Spinal cord (tissue), 10 donors: ENCODE measurements at places on chromosomes 12 and 14.
A peak's percentile ranks its signal among the peaks of the same experiment; 100 is the strongest.

DNA sequence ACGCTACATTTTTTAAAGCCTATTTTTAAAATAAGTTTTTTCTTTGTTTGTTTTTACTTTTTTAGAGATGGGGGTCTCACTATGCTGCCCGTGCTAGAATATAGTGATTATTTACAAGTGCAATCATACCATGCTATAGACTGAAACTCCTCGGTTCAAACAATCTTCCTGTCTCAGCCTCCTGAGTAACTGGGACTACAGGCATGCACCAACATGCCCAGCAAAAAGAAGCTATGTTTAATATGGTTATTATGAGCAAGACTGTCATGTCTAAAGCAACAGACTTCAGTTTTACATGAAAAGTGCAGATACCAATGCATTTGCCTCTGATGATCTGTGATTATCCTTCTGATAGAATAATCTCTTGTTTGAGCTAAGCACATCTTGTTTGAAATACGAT lies 45.6 kb upstream of the SGPP1 start:
- no peak for DNase-seq

- no peak for DNase-seq
Measured at GRCh38 chr14:65303899-65304222, 108.7 kb upstream of the FUT8 start.

DNA sequence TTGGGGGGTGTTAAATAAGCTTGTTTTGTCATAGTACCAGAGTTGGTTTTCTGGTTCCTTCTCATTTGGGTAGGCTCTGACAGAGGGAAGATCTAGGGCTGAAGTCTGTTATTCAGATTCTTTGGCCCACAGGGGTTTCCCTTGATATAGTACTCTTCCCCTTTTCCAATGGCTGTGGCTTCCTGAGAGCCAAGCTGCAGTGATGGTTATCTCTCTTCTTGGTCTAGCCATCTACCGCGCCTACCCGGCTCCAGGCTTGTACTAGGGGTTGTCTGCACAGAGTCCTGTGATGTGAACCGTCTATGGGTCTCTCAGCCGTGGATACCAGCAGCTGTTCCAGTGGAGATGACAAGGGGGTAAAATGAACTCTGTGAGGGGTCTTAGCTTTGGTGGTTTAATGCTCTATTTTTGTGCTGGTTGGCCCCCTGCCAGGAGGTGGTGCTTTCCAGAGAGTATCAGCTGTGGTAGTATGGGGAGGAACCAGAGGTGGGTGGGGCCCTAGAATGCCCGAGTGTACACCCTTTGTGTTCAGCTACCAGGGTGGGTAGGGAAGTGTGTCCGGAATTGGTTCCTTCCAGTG lies 209.7 kb downstream of the GPHN start:
- DNase-seq, result no peak

DNA sequence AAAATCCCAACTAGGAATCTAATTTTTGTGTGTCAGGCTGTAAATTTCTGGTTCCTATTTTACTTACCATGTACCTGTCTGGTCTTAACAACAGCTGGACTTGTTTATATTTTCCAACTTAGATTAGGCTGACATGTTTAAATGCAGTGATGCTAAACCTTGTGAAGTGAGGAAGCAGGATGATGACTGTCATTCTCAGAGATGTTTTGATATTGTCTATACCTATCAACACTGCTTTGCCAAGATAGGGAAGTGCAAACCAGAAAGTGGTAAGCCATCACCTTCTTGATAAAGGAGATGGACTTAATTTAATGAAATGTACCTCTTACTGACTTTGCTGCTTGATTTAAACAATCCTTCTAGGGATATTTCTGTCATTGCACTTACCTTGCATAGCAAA lies 2.1 kb downstream of the BICD1 start:
- DNase-seq, result no peak

GRCh38 chr14:68854421-68854820 lies 61.6 kb upstream of the ZFP36L1 start:
- DNase-seq, result no peak

DNA sequence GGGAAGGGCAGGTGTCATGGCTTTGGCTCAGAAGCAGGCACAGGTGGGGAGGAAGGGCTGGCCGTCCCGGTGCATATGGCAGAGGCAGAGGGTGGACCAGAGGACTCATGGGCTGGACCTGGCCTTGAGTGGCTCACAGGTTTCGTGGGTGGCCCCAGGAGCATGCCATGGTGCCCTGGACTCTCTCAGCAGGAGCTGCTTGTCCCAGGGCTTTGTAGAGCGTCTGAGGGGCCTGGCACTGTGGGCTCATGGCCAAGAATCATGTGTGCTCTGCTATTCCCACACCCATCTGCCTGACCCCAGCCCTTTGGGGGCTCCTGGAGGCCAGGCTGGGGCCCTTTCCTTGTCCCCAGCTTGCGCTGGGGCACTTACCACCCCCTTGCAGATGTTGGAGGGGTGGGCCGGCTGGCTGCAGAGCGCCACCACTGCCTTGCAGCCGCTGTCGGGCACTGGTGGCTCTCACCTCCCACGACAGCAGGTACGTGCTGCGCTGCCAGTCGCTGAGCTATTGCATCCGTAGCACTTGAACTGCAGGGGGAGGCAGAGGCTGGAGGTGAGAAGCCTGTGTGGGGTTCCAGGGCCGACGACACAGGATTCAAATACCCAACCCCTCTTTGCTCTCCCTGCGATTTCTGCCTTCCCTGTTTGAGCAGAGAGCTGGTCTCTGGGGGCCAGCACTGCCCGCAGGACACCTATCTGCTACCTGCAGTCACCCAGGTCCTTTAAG lies 187.4 kb upstream of the PRMT8 start:
- no peak for DNase-seq

- DNase-seq, result no peak
Measured at GRCh38 chr12:121576851-121577391, 3.9 kb downstream of the KDM2B start.

- no peak for DNase-seq
Measured at GRCh38 chr12:92639017-92639416, 63.8 kb upstream of the PLEKHG7 start.

- no peak for DNase-seq
Measured at GRCh38 chr12:123873793-123874192, 98.8 kb downstream of the CCDC92 start.

DNA sequence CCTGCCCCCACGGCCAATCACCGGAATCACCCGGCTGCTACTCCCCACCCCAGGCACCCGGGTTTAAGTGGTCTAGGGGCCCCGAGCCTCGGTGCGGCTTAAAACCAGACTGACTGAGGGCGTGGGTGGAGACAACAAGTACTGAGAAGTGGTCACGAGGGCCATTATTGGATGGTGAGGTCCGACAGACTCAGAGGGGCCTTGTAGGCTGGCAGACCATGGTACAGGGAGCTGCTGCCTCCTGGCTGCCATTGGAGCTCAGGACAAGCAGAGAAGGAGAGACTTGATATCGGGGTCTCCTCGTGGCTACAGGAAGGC lies 54.1 kb downstream of the FBRSL1 start:
- DNase-seq, result no peak

- DNase-seq, result no peak
Measured at GRCh38 chr12:130452546-130452945, 114.9 kb downstream of the PIWIL1 start.

DNA sequence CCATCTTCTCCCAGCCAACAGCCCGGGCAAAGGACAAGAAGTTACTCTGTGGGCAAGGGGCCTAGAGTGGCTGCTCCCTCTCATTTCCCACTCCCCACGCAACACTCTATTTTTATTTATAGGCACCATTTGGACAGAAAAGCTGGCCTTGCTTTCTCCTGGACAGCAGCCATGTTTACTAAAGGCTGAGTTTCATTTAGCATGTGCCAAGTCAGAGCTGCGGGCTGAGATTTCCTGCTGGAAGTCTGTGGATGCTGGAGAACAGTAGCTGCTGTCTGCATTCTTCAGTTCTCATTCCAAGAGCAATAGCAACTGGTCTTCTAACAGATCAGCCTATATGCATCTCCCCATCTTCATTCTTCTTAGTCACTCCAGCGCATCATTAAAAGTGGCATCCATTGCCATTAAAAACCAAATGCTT lies 8.3 kb downstream of the COL2A1 start:
- peak; percentile 97 for DNase-seq

DNA sequence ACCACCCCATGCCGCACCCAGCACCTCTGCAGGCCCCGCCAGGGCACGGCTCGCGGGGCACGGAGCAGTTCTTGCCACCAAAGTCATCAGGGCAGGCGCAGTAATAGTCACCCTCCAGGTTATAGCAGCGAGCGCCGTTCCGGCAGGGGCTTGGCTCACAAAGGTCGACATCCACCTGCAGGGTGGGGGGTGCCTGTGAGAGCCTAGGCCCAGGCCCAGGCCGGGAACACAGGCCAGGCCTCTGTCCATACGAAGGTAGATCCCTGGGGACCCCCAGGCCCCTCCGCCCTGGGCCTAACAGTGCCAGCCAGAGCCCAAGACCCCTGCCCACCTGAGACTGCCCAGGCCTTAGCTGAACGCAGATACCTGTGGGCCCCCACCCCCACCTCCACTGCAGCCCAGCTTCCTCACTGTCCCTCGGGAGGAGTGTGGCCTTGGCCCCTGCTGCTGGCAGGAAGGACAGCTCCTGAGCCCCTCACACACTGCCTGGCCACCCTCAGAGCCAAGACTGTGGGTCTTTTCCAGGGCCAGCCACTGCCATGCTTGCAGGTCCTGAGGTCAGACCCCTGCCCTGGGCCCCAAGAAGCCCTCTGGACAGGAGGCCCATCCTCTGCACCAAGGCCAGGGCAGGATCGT lies 19.3 kb downstream of the JAG2 start:
- DNase-seq, result no peak

- DNase-seq, result peak; percentile 67
Measured at GRCh38 chr12:105164068-105164467, 56.5 kb downstream of the WASHC4 start.

- DNase-seq, result no peak
Measured at GRCh38 chr12:43107026-43107775, 444.8 kb downstream of the ADAMTS20 start.

- DNase-seq, result no peak
Measured at GRCh38 chr12:9673404-9674225, 4.1 kb downstream of the CLEC2D start.

GRCh38 chr12:5088586-5089264 lies 45.0 kb downstream of the KCNA5 start:
- DNase-seq, result no peak

DNA sequence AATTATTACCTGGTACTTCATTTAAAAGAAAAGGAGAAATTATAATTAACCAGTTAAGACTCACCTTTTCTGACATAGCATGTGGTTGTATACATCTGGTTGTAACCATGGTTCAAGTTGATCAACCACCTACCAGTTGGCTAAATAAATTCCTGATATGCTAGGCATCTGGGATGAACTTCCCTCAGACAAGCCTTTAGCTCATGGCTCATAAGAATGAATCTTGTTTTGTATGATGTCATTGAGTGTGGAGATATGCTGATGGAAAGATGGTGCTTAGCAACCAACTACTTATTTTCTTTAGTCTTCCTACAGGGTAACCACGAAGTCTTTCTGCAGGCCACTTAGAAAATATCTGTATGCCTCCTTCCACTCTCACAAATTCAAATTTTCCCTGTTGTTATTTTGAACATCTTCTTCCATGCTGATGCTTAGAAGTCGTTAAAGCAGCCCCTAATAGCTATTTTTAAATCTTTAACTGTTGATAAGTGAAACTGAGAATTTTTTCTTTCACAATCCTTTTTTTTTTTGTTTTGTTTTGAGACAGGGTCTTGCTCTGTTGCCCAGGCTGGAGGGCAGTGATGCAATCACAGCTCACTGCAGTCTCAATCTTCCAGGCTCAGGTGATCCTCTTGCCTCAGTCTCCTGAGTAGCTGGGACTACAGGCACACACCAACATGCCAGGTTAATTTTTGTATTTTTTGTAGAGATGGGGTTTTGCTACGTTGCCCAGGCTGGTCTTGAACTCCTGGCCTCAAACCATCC lies 51.9 kb upstream of the PTHLH start:
- no peak for DNase-seq

DNA sequence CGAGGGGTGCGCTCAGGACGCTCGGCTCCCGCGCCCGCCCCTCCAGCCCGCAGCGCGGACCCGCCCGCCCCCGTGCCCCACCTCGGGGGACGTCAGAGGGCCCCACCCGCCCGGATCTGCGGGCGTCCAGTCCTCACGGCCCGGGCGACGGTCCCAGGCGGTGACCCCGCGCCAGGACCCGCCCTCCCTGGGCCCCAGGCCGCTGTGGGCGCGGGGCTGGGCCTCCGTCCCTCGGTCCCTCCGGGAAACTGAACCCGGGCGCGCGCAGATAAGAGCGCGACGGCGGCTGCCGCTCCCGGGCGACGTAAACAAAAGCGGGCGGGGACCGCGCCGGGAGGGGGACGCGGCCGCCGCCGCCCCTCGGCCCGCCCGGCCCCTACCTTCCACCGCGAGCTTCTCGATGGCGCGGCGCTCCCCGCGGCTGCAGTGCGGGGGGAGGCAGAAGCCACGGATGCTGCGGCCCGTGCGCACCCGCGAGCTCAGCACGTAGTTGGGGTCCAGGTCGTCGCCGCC lies 1.1 kb downstream of the CKB start:
- DNase-seq, result no peak

- DNase-seq, result no peak
Measured at GRCh38 chr14:68630081-68630571, 162.7 kb downstream of the ZFP36L1 start.

- DNase-seq, result peak; percentile 80
Measured at GRCh38 chr14:85415015-85415712, 114.8 kb upstream of the FLRT2 start.

GRCh38 chr12:57019983-57020719 lies 3.8 kb upstream of the TAC3 start:
- no peak for DNase-seq

- no peak for DNase-seq
Measured at GRCh38 chr14:105012171-105012985, 8.5 kb downstream of the CDCA4 start.

DNA sequence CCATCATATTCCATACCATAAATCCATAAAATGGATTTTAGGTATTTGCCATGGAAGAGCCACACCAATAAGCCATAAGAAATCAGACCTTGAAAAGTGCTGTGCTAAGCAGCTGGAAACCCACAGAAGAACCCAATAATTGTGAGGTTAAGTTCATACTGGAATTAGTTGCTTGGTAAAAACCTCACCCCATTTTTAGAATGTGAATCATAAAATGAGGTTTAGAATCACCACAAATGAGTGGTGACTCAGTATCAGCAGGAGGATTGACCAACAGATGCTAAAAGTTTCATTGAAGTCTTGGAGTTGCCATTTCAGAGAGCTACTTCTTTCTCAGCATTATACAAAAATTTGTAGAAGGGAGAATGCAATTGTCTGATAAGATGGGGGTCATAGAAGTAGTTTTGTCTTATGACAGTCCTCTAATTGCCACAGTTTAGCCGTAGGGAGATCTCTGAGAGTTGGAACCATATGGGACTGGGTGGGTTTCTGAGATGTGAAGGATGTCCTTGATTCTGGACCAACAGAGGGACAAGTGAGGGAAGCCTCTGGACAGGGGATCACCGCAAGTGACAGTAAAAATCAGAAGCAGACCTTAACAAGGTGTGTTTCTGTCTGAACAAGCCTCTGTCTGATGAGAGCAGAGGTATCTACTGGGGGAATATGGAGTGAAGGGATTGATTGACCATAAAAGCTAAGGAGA lies 1.4 kb upstream of the STON2 start:
- DNase-seq, result no peak

- no peak for DNase-seq
Measured at GRCh38 chr14:21105095-21105494, 4.2 kb downstream of the TMEM253 start.
